ENCODE measurements at places on chromosomes 3 and 15. TPM values are rescaled to one million over a fixed set of nuclear protein-coding genes. Genes with fewer than 3 reads are reported as not detected.

DNA sequence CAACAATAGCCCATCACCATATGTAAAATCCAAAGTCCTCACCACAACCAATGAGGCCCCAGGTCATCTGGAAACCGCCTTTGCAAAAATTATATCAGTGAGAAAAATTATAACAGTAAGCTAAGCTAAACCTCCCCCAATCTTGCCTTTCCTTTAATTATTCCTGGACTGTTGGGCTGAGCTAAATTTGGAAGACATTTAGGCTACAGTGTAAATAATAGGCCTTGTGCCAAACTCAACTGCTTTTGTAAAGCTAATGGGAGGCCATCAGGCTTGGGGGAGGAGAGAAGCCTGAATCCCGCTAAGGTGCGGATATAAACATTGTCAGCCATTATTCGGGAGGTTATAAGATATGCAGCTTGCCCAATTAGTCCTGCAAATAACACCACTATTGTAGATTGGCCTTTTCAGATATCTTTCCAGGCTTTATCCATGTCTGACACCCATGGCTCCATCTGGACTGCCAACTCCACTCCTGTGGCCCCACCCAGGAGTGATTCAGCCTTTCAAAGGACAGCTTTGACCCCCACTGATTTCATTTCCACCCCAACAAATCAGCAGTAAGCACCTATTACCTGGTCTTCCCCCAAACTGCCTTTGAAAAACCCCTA lies 53.0 kb upstream of the CA12 start:
- no peak for DNase-seq

- no peak for DNase-seq
Measured at GRCh38 chr3:181578743-181579142, 133.0 kb upstream of the SOX2 start.

- DNase-seq: peak; percentile 14
Measured at GRCh38 chr15:86615816-86616215, 536.1 kb downstream of the AGBL1 start.

DNA sequence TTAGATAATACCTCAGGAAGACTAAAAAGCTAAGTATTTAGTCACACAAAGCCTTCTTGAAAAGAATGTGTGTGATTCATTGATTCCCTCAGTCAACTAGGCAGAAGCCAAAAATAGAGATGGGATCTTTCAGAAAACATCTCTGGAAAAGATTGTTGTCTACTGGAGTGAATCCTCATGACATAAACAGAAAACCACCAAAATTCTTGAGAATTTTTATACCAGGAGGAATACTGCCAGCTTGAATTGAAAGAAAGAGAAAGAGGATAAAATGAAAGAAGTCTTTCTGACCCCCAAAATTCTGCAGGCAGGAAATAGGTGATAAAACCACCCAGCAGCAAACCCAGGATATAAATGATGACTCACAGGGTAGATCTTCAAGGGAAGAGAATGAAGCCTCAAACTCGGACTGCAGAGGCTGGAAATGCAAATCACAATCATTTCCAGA lies 363.1 kb upstream of the PLSCR5 start:
- DNase-seq: no peak

- DNase-seq: no peak
Measured at GRCh38 chr3:38267662-38268061, 2.0 kb downstream of the SLC22A13 start.

DNA sequence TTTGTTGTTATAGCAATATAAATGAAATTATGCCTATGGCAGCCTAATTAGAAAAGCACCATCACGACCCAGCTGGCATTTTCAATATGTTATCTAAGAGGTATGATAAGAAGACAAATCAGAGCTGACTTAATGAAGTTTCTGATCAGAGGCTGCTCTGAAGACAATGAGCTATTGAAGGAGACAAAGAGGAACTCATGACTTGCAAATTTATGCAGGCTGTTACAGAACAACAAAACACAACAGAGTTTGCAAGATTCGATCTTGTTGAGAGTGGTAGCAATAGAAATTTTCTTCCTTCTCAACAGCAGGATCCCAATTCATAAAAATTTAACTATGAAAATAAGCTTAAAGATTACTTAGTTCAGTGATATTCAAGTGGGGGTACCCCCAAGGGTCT lies 7.7 kb downstream of the CCDC54 start:
- no peak for DNase-seq

DNA sequence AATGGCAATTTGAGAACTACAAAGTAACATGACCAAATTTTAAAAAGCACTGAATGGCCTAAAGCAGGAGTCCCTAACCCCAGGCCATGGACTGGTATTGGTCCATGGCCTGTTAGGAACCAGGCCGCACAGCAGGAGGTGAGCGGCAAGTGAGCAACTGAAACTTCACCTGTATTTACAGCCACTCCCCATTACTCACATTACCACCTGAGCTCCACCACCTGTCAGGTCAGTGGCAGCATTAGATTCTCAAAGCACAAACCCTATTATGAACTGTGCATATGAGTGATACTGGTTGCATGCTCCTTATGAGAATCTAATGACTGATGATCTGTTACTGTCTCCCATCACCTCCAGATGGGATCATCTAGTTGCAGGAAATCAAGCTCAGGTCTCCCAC lies 48.8 kb downstream of the SENP7 start:
- DNase-seq: no peak

GRCh38 chr15:93479715-93480114 lies 390.7 kb upstream of the RGMA start:
- no peak for DNase-seq

DNA sequence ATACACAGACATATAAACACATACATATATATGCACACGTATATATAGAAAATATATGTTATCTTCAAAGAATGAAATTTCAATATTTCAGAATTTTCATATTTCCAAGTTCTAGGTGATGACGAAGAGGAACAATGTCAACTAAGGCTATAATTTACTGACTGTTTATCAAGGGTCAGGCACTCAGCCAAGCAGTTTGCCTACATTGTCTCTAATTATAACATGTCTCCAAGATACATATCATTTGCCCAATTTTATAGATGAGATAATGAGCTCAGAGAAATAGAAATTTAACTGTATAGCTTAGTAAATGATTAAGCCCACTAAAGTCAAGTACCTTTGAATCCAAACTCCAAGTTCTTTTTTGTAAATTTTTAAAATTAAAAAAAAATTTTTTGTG lies 99.9 kb upstream of the PLSCR4 start:
- DNase-seq: no peak

- DNase-seq: peak; percentile 22
Measured at GRCh38 chr3:42749753-42750231, 23.3 kb downstream of the CCDC13 start.

GRCh38 chr15:71752604-71753289 lies 57.6 kb upstream of the NR2E3 start:
- no peak for DNase-seq

GRCh38 chr3:125010393-125010792 lies 45.4 kb downstream of the HEG1 start:
- DNase-seq: no peak

DNA sequence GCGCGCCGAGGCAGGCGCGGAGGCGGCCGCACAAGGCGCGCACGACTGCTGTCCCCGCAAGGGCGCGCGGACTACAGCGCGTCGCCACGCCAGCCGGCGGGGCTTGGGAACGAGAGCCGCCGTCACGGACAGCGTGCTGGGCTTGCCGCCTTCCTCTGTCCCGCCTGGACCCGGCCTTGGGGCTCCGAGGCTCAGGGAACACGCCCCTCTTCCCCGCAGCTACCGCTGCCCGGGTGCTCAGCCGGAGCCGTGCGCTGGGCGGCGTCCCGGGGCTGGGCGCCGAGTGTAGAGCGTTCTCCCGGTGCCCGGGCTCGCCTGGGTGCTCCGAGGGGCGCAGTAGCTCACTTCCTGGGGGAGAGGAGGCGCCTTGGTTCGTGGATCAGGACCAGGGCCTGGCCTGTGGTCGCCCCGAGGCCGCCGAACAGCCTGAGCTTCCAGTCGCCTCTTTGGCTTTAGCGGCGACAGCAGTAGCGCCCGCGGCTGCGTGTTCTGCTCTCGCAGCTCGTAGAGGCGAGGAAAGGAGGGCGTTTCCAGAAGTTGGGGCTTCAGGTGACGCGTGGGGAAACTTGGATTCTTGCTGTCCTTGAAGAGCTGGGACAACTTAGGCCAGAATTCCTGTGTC lies 226.7 kb upstream of the C2CD4B start:
- DNase-seq: peak; percentile 14

DNA sequence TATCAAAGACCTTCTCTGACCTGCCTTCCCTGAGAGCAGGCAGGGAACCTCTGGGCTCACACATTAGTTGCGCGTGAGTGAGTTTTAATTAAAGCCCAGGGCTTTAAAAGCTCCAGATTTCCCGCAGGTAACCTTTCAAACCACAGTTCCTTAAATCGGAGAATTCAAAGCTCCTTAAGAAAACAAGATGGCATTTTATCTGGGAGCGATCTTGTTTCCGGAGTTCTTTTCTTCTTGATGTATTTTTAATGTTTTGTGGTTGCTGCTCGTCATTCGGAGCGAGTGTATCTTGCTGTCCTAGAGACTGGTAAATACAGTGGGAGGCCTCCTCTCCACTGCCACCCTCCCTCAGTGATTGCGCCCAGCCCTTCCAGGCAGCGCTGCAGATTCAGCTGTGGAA lies 284.3 kb downstream of the CLSTN2 start:
- no peak for DNase-seq

DNA sequence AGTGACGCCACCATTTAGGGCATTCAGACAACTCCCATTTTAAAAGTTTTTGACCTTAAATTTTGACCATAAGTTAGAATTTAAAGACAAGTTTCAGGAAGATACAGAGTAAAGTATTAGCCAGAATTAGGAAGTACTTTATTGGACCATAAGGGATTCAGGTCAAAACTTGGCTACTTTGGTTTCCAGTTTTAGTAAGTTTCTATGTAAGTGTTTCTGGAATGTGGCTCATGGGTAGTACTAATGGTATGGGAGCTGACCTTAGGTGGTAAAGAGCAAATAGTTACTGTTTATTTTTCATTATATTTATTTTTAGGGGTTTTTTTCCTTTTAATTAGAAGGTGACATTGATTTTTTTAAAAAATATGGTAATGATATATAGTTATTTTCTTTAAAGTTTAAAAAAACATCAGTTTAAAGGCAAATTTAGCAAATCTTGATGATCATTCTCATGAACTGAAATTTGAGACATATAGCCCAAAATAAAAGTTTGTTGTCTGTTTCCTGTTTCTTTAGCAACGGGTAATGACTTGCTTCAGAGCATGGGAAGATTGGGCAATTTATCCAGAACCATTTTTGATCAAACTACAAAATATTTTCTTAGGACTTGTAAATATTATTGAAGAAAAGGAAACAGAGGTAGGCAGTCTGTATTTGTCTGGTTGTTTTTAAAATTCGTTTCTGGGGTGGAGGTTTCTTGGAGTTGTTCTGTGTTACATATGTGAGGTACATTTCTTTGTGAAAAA lies 34.3 kb downstream of the U2SURP start:
- no peak for DNase-seq

DNA sequence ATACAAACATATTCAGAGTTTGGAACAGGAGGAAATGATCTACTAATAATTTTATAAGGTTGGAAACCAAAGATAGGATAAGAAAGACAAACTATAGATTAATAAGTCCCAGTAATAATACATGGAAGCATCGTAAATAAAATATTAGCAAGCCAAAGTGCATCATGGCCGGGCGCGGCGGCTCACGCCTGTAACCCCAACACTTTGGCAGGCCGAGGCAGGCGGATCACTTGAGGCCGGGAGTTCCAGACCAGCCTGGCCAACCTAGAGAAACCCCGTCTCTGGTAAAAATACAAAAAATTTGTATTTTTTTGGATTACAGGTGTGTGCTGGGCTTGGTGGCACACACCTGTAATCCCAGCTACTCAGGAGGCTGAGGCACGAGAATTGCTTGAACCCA lies 14.9 kb downstream of the MUC4 start:
- DNase-seq: no peak

- DNase-seq: no peak
Measured at GRCh38 chr3:170244576-170244975, 22.4 kb downstream of the PRKCI start.

DNA sequence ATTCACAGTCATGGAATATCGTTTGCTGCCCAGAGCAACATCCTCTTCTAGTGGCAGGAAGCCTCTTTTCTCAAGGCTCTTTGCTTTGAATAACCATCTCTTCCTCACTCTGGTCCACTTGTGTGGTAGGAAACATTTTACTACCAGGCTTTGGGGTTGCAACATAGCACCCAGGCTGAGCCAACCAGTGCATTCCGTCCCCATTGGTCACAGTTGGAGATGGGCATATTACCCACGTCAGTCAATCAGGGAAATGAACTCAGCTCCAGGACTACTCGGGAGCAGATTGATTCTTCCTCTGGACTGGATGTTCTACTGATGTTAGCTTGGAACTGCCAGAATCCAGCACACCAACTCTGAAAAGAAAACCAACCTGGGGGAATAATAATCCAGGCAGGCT lies 4.2 kb upstream of the PEX5L start:
- no peak for DNase-seq

GRCh38 chr15:59873644-59874272 lies 130.4 kb upstream of the FOXB1 start:
- no peak for DNase-seq

GRCh38 chr3:54574906-54575617 lies 352.8 kb downstream of the LRTM1 start:
- no peak for DNase-seq

- no peak for DNase-seq
Measured at GRCh38 chr15:34292621-34293020, 45.0 kb downstream of the SLC12A6 start.

DNA sequence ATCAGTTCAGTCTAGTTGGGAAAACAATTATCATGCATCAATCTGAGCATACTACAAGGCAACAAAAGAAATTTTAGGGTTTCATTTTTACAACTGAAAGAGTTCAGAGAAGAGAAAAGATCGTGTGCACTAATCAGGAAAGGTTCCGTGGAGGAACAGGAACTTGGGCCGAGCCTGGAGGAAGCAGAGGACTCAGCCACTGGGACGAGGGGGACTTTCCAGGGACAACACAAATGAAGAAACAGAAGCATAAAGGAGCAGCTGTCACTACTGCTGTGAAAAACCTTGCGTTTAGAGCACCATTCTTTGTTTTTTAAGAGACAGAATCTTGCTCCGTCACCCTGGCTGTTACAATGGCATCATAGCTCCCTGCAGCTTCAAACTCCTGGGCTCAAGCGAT lies 60.5 kb downstream of the MYO1E start:
- no peak for DNase-seq

- no peak for DNase-seq
Measured at GRCh38 chr3:42613462-42613861, 13.0 kb downstream of the NKTR start.

GRCh38 chr3:98596541-98597500 lies 3.4 kb upstream of the CPOX start:
- DNase-seq: peak; percentile 35

- DNase-seq: no peak
Measured at GRCh38 chr3:79203144-79203519, 564.7 kb downstream of the ROBO1 start.

Gene SEMA3F
- total RNA-seq: not detected

Gene SKOR1
- total RNA-seq: 0.29 TPM

Gene MST1R
- 5.2 TPM for total RNA-seq

Gene CACNA2D2
- 0.62 TPM for total RNA-seq

Gene PRR20G
- not detected for total RNA-seq

Gene SSUH2
- total RNA-seq: not detected

Gene ZNF774
- total RNA-seq: 2.1 TPM

Gene GDPGP1
- 9.8 TPM for total RNA-seq

Gene CCDC33
- not detected for total RNA-seq

Gene DNAH1
- 25.7 TPM for total RNA-seq

Gene CLRN1
- not detected for total RNA-seq

Gene SLC24A5
- total RNA-seq: not detected

Gene ARPIN
- total RNA-seq: not detected
